GM04503 (cell line): ENCODE measurements at places on chromosomes 5 and 9.

DNA sequence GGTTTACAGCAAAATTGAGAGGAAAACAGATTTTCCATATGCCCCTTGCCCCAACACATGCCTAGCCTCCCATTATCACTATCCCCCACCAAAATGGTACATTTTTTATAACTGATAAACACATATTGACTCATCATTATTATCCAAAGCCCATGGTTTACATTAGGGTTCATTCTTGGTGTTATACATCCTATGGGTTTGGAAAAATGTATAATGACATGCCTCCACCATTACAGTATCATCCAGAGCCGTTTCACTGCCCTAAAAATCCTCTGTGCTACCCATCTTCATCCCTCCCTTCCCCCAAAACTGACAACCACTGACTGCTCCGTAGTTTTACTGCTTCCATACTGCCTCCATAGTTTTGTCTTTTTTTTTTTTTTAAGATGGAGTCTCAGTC lies 111.1 kb downstream of the ACTL7B start:
- DNase-seq: no peak

GRCh38 chr5:65926276-65926783 lies at the start of gene ERBIN:
ERBIN (plus strand) TSS chr5:65926575; CDS start chr5:65992719, 66,144 bp downstream.
- DNase-seq: peak; percentile 59

DNA sequence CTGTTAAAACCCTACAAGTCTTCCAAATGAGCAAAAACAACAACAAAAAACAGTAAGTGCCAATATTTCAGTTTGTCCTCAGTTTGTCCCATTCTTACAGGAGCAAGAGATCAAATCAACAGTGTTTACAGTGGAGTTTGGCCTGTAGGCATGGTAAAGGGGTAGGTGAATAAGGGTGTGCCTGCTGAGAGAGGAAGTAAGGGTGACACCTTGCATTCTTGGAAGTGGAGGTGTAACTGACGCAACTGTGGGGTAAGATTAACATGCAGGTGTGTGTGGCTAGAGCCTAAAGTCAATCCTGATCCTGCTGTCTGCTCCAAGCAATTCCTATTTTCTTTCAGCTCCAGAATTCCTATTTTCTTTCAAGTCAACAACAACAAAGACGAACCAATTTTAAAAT lies 43.4 kb downstream of the PFDN1 start:
- DNase-seq: no peak

DNA sequence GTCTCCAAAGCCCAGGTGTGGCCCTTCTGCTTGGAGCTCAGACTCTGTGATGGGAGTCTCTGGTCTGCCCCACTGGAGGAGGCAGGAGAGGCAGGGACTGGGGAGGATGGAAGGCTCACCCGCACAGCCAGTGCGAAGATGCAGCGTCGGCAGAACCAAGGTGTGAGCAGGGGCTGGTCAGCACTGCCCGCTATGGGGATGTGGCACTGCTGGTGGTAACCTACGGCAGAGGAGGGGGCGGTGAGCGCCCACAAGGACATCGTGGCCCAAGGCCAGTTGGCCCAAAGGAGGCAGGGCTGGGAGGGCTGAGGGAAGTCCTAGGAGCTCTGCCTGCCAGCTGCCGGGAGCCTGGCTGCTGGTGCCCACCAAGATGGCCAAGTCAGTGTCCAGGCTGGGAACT lies 7.3 kb downstream of the PHF19 start:
- DNase-seq: no peak

DNA sequence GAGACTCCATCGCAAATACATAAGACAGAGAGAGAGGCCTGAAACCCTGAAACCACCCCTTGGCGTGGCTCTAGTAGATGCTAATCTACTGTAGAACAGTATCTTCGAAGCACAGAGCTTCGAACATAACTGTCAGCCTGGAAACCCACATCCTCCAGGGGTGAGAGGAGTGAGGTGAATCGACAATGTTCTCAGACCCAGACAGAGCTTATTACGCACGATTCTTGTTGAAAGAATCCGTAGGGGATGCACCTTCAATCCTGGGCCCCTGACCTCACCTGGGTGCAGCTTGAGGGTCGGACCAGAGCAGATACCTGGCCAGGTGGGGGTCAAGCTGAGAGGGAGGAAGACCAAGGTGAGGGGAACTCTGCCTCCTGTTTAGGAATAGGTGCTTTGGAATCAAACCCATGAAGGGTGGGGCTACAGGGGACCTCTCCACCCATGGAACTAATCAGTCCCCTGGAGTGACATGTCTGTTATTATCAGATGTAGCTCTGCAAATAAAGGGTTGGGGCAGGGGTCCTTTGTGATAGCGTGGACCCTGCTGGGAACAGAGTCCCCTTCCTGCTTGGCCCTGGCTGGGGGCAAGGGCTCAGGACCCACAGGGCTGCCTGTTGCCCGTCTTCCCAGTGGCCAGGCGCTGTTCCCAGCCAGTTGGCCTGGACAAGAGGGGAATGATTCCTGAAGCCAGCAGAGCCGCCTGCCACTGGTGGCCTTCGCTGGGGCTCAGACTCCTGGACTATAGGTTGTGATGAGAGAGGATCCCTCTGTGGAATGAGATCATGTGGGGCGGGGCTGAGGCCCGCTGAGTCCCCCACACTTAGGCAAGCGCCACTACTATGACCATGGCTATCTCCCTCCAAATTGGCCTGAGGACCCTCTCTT lies 41.2 kb downstream of the DBH start:
- DNase-seq: no peak

DNA sequence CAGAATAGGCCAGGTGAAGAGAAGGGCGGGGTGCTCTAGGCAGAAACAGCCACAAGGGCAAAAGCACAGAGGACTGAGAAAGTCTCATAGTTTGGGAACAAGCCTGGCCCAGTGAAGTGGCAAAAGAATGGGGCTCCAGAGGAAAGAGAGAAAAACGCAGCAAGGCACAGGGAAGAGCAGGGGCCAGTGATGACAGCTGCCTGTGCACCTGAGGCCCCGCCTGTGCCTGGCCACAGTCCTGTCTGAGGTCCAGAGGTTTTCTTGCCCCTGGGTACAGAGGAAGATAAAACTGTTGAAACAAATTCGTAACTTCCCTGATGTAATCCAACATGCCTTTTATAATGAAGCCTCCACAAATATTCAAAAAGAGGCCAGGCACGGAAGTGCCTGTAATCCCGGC lies 22.0 kb downstream of the FRRS1L start:
- DNase-seq: no peak
